ENCODE measurements at places on chromosomes 13 and 19.

GRCh38 chr19:54030895-54031586 lies 32.7 kb downstream of the VSTM1 start:
- DNase-seq = no peak

- DNase-seq = no peak
Measured at GRCh38 chr13:103004661-103005345, 61.4 kb downstream of the SLC10A2 start.

DNA sequence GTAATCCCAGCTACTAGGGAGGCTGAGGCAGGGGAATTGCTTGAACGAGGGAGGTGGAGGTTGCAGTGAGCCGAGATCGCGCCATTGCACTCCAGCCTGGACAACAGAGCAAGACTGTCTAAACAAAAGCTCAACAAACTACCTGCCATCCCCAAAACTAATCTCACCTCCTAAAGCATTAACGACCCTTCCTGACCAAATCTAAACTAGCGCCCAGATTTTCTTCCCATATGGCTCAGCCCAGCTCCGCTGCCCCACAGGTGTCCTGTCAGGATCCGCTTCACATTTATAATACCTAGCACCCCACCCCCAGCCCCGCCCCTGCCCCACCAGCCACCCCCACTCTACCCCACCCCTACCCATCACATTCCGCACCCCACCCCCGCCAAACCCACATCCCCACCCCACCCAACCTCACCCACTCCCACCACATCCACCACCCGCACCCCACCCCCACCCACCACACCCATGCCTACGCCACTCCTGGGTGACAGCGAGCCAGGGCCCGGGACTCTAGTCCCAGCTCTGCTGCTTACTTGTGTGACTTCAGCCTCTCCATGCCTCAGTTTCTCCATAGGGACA lies 599 bp downstream of the C19orf12 start:
- no peak for DNase-seq

DNA sequence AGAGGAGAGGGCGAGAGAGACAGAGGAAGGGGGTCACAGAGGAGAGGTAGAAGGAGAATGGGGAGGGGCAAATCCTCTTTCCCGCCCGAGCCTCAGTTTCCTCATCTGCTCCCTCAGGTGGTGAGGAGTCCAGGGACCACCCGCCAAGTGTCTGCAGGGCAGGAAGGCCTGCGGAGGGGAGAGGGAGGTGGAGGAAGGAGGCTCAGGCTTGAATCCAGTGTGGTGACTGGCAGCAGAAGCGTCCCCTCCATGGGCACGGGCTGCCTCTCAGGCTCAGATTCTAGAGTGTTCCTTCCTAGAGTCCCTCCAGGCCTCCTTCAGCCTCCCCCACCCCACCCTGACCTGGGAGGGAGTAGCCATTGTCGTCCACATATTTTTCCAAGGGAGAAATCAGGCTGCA lies 16.5 kb upstream of the GARIN5A start:
- DNase-seq = no peak

All from neuronal stem cell (in vitro differentiated cells).